ENCODE measurements at places on chromosomes 7 and 10.

GRCh38 chr10:7460006-7460405, 49.2 kb upstream of the SFMBT2 start:
- DNase-seq, result no peak

DNA sequence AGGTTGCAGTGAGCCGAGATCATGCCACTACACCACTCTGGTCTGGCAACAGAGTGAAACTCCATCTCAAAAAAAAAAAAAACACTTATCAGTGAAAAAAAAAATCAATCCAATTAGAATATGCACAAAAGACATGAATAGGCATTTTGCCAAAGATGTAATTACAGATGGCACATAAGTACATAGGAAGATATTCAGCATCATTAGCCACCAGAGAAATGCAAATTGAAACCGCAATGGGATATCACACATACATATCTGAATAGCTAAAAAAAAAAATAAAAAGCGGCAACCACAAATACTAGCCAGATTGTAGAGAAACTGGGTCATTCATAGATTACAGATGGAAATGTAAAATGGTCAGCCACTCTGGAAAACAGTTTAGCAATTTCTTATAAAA, 1310.8 kb downstream of the XPNPEP1 start:
- no peak for DNase-seq

- DNase-seq, result no peak
These were observed 50.1 kb upstream of the PRKAR1B start for GRCh38 chr7:776992-777727.

DNA sequence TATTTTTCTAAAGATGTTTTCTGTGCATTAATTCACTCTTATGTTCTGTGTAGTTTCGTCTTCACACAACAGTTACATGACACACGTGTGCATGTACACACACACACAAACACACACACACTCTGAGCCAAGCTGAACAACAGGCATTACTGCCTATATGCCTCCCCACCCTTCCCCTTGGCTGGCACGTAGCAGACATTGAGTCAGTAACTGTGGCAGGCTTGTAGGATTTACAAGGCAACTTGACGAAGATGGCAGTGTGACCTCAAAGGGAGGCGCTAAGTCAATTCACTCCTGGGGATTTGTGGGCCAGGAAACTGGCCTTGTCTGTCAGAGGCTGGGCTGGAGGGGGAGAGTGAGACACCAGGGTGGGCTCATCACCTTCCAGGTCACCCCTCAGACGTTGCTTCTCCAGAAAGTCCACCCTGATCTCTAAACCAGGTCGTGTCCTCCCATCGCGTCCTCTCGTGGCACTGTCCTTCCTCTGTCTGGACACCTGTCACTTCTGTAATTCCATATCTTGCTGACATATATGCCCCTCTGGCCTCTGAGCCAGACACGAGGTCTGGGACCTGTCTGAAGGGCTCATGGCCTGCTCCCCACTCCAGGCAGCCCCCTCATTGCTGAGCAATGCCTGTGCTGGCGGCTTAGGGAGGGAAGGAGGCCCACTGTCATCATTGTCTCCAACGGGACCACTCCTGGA, 41.1 kb upstream of the INPP5A start:
- DNase-seq, result no peak

DNA sequence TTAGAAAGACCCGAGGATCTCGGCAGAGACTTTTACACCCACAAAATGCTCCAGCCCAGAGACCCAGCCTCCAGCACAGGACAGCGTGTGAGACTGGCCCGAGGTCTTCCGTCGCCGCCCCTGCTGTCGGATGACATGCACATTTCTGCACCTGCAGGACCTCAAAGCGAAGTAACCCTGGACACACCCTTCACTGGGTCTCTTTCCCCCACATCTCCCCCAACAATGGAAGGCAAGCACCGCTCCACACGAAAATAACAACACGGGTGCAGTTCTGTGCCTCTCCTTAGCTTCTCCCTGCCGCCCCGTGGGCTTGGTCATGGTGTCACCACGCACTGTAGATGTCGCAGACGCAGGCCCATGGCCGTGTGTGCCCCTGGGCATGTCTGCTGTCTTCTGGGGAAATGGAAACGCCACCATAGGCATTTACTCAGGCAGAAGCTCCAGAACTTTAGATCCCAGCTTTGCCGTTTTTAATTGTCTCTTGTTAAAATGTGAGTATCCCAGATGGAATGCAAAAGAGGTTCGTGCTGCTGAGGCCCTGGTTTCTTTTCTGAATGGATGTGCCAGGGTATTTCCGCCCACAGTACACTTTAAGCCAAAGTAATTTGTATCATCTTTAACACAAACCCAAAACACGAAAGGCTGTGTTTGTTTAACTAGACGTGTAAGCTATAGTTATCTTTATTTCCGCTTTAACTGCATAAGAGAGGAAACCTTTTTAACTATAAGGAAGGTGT, 237.9 kb downstream of the MGMT start:
- no peak for DNase-seq

DNA sequence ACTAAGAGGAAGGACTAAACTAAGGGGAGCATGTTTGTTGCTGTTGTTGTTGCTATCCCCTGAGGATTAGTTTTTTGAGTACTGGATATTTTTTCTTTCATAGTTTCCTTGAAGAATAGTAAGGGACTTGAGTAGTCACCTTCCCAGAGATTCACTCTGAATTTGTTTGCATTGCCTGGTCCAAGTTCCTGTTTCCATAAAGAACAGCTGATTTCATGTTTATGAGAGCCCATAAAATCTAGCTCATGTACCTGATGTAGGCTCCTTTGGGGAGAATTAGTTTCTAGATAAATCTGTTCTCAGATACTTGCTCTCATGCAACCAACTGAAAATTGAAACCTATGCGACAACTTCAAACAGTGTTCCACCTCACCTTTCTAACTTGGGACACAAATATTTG, 464.4 kb upstream of the MBL2 start:
- no peak for DNase-seq

DNA sequence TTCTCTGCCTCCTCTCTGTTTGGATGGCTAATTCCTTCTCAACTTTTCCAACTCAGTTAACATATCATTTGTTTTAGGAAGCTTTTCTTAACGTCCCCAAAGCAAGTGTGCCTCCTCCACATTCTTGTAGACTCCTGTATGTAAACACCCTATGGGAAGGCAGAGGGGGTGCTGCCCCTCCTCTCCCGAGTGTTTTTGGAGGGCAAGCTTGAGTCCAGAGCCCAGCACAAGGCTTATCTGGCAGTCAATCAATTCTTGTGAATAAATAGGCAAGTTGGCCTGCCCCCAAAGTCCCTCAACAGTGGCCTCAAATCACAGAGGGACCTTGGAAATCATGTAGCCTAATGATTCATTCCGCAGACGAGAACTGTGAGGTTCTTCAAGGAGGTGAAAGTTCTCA, 305.6 kb downstream of the RPS24 start:
- DNase-seq, result no peak

DNA sequence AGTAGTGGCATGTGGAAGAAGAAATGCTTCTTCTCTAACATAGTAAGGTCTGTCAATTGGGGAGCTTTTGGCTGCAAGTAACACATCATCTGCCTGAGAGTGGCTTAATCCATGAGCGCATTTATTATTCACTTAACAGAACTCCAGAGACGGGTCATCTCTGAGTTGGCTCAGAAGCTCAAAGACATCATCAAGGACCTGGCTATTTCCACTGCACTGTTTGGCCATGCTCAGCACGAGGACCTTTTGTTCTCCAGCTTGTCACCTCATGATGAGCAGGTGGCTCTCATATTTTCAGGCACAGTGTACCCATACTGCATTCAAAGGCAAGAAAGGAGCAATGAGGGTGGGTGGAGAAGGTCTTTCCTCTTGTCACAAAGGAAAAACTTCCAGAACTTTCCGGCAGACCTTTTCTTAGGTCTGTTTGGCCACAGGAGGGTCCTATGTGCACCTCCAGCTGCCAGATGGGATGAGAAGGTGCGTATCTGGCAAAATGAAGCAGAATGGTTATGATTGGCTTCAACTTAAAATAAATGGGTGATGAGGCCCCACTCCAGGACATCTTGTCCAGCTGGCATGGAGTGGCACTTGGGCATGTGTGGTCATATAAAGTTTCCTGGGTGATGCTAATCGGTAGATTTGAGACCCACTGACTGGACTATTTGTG, 55.6 kb upstream of the SHH start:
- DNase-seq, result no peak

DNA sequence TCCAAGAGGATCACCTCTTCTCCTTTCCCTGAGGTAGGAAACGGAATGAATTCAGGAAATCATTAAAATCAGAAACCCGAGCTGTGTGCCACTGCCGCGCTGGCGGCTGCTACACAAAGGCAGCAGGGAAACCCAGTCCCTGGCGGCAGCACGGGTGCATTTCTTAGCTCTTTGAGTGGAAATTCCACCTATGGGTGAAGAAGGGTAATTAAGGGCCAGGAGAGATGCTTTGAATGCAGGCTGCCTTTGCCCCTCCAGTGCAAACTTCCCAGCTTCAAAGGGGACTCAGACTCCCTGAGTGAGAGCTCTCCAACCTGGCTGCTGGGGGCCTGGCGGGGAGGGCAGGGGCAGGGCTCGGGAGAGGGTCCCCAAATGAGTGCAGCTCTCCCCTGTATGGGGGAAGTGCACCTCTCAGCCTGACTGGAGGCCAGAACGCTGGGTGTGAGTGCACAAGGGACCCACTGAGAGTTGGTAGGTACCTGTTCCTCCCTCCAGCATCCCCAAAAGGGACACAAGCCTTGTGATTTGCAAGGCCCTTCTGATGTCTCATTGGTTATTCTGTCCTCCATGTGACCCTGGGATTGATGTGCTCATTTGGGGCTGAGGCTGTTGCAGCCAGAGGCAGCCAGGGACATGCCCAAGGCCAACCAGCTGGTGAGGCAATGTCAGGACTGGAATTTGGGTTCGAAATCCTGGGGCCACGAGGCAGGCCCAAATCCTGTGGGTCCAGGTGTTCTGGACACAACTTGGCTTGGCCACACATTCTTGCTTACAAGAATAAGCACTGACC, 16.3 kb upstream of the ZMIZ1 start:
- DNase-seq, result no peak

DNA sequence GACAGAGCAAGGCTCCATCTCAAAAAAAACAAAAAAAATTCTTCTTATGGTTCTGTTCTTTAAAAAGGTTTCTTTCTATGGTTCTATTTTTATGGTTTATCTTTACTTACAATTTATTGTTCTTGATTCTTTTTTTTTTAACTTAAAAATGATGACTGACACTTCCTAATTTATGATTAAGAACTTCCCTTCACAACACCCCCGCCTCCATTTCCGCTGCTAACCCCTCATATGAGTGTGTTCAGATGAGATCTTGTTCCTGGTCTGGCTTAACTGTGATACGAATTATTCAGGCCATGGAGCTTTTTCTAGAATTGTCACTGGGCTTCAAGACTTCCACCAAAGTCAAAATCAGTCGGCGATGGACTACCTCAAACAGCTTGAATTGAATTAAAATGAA, 33.9 kb downstream of the PTER start:
- no peak for DNase-seq

GRCh38 chr10:100978901-100979195, 8.4 kb downstream of the MRPL43 start:
- DNase-seq, result no peak

DNA sequence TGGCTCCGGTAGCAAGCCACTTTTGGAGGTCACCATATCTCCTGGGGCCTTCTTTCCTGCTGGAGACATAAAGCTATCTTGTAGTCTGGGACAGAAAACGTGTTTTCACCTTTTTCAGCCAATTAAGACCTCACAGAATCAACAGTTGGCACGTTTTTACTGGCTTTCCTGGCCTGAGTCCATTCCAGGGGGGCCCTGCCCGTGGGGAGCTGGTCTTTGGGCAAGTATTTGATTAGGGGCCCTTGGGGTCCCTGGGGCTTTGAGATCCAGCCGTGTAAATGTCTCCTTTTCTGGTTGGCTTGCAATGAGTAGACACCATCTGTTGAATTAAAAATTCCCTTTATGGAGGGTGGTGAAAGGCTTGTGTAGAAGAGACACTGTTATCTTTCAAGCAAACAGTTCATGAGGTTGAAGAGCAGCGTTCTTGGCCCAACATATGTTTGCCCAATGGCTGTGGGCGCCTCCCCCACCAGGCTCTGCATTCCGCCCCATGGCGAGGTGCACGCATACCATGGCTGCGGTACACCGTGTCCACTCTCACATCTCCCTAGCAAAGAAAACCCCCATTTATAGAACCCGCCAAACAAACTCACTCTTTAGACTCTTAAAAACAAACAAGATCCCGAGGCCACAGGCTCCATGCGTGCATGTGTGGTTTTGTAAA, 593.2 kb downstream of the LRMDA start:
- DNase-seq, result no peak

GRCh38 chr7:18573410-18574234, 78.1 kb downstream of the HDAC9 start:
- no peak for DNase-seq

- no peak for DNase-seq
These were observed 45.3 kb downstream of the RASGEF1A start for GRCh38 chr10:43221419-43222209.

GRCh38 chr10:11594589-11595394, 16.7 kb downstream of the USP6NL start:
- no peak for DNase-seq

DNA sequence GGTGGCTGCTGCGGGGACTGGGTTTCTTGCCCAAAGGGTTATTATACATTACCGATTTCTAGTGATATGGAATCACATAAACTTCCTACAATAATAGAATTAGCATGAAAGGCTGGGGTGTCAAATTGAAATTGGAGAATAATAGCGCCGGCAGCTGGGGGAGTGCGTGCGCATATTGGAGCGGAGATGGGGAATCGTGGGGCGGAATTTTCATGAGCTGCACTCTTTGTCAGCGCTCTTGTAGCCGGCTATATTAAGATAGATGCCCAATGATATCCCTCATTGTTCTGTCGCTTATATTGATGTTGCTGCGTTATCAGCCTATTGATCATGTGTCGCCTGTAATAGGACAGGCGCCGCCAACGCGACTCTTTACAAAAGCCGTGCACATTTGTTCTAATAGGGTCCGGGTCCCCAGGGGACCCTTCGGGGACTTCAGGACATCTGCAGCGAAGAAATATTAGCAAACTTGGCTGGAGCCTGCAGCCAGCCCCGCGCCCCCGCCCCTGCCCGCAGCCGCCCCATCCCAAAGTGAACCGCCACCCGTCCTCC, 5.1 kb downstream of the UNCX start:
- DNase-seq, result no peak

- DNase-seq, result no peak
These were observed 51.6 kb downstream of the PIK3CG start for GRCh38 chr7:106916679-106917078.

DNA sequence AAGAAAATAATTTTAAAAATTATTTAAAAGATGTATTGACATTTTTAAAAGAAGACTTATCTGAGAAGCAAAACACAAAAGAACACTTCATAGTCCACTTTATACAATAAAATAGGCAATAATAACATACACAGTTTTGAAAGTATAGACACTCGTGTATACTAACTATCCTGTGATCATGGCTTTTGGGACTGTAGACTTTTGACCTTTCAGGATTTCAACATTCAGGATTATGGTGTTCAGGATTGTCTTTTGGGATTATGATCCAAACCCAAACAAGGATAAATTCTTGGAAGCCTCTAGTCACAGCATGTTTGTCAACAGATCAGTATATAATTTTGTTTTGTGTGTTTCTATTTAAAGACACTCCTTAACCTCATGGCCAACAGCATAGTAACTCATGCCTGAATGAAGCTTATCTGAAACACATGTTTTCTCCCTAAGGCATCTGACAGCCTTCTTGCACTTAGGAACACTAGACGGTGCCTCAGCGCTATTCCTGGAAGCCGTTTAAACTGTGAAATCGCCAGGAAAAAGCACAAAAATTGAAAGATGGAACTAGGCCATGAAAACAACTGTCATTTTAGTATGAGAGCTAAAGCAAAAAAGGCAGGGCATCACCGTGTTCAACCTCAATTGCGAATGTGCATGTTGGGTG, 29.9 kb downstream of the GSAP start:
- no peak for DNase-seq

Measured in stimulated activated CD4-positive, alpha-beta T cell treated with anti-CD3 and anti-CD28 coated beads, TNF-alpha, amount 100 ng/mL, for 1 hour (primary cell).